Astrocyte (in vitro differentiated cells and primary cell): ENCODE measurements at places on chromosomes 4 and X.

- peak; percentile 97 for DNase-seq
Measured at GRCh38 chr4:151099229-151099975, at the start of gene RPS3A. TSS of gene RPS3A (plus strand) at chr4:151099628. CDS start at chr4:151099653, 25 bp downstream.

GRCh38 chr4:168200685-168201084 is 108.3 kb downstream of the ANXA10 start:
- DNase-seq, result no peak

- no peak for DNase-seq
Measured at GRCh38 chr4:57575426-57575825, 465.2 kb upstream of the IGFBP7 start.

DNA sequence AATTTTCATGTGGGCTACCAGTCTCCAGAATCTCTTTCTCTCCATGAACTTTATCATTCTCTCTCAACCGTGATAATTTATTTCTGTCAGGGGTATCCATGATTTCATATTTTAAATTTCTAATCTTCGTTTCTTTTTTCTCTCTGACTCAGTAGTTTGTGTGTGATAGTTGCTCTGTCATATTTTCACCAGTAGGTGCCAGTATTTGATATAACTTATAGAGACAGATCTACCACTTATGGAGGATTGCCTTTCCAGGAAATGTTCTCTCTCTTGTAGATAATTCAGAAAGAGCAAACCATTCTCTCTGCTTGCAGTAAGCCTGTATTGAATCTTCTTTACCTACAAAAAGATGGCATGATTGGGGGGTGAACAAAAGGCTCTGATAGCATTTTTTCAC is 79.3 kb upstream of the DYNLT3 start:
- DNase-seq, result peak; percentile 25
